ENCODE measurements at places on chromosomes 1 and 21. TPM values are rescaled to one million over a fixed set of nuclear protein-coding genes. Genes with fewer than 3 reads are reported as not detected.

GRCh38 chr21:25179116-25179515, 428.2 kb downstream of the MRPL39 start:
- DNase-seq: no peak

DNA sequence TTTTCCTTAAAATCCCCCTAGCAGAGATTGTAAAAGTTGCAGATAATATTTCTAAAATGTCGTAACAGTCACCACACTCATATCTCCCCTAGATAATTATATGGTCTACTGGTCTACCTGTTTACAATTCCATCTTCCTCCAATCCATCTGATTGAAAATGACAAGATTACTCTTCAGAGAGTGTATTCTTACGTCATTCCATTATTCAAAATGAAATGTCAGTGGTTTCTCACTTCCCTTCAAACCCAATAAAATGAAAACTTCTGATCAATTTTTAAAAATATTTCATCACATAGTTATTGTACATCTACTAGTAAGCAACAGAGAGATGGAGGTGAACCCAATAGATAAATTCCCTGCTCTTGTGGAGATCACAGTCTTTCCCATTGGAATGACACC, 202.2 kb upstream of the C8B start:
- no peak for DNase-seq

DNA sequence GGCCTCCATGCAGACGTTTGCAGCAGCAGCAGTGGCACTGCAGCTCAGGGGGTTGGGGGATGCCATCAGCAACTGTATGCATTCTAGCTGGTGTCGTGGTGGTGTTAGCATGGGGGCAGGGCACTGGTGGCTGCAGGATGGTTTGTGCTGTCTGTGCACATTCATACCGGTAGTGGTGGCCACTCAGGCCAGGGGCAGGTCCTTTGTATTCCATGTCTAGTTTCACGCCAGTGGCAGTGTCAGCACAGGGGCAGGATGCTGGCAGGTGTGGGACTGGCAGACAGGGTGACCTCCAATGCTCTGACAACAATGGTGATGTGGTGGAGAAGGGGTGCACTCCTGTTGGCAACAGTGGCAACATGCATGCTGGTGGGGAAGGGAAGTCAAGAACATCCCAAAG, 194.2 kb upstream of the LRRC7 start:
- DNase-seq: no peak

- no peak for DNase-seq
Measured at GRCh38 chr1:180144659-180145357, 9.9 kb upstream of the QSOX1 start.

- DNase-seq: peak; percentile 49
Measured at GRCh38 chr1:32249831-32250525, 1.1 kb upstream of the LCK start.

- DNase-seq: no peak
Measured at GRCh38 chr1:14182856-14183255, 415.6 kb upstream of the KAZN start.

GRCh38 chr1:41152622-41153044, 89.5 kb downstream of the SCMH1 start:
- DNase-seq: no peak

- DNase-seq: peak; percentile 4
Measured at GRCh38 chr1:69269491-69269890, 298.2 kb upstream of the LRRC7 start.

- DNase-seq: no peak
Measured at GRCh38 chr1:157992833-157993146, 655 bp upstream of the KIRREL1 start.

GRCh38 chr1:37813529-37814145, 5.6 kb upstream of the YRDC start:
- no peak for DNase-seq

- DNase-seq: no peak
Measured at GRCh38 chr1:247212627-247213617, 41.1 kb upstream of the ZNF124 start.

Gene MCOLN2
- polyA plus RNA-seq: 4.2 TPM

Gene KLF17
- not detected for polyA plus RNA-seq

Gene SPRR2F
- not detected for polyA plus RNA-seq

Gene RAB42
- 3.9 TPM for polyA plus RNA-seq

Gene OR2L3
- not detected for polyA plus RNA-seq

Data from renal pelvis (tissue), 12 donors.